Progenitor cell of endocrine pancreas (in vitro differentiated cells): ENCODE measurements at places on chromosomes 1 and 21. TPM values are rescaled to one million over a fixed set of nuclear protein-coding genes. Genes with fewer than 3 reads are reported as not detected.
A peak's percentile ranks its signal among the peaks of the same experiment; 100 is the strongest.

PLEKHG5 gene
- total RNA-seq, result 72.3 and 77.0 TPM in 2 replicates

CA6 gene
- total RNA-seq, result not detected in 2 replicates

LCE3D gene
- not detected in 2 replicates for total RNA-seq

PAX7 gene
- not detected in 2 replicates for total RNA-seq

DNA sequence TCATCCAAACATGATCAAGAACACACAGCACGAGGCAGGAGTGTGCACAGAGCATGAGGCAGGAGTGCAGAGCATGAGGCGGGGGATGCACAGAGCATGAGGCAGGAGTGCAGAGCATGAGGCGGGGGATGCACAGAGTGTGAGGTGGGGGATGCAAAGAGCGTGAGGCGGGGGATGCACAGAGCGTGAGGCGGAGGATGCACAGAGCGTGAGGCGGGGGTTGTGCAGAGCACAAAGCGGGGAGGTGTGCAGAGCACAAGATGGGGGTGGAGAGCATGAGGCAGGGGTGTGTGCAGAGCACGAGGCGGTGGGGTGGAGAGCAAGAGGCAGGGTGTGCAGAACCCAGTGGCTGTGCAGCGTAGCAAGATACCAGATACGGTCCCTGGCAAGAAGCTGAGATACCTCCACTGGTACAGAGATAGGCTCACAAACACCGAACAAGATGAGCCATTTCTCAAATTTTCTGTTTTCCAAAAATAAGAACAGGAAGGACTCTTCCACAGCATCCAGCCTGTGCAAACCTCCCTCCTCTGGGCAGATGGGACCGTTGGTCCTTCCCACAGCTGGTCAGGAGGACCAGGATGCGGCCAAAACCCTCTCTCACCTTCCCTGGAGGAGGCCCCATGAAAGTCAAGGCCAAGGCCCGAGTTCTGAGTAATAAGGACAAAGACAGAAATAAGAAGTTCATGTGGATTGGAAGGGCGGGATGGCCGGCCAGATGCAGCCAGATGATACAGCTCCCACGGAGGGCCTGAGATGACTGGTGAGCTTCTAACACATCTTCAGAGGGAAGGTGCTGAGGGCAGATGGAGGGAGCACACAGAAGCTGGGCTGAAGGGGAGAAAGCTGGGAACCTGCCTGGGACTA, 12.0 kb downstream of the SPATC1L start:
- H3K36me3 ChIP-seq, result peaks cover 13% of the 10 kb centered on the region
- H3K4me3 ChIP-seq, result no peak overlapping the region
- no peaks in the 10 kb centered on the region for H3K4me1 ChIP-seq
- peak overlapping the region; percentile 41 for H3K27ac ChIP-seq
- H3K27me3 ChIP-seq, result no peaks in the 10 kb centered on the region

- DNase-seq, result no peak
- peaks cover 3% of the 10 kb centered on the region for H3K27me3 ChIP-seq
- peaks cover 2% of the 10 kb centered on the region for H3K4me1 ChIP-seq
- no peak overlapping the region for H3K4me3 ChIP-seq
Measured at GRCh38 chr1:108704496-108704895, 8.2 kb upstream of the FNDC7 start.

- DNase-seq, result no peak
- H3K36me3 ChIP-seq, result peaks cover 22% of the 10 kb centered on the region
- H3K4me3 ChIP-seq, result peak overlapping the region; percentile 86
Measured at GRCh38 chr1:67429011-67429527, 1.1 kb downstream of the SERBP1 start.

DNA sequence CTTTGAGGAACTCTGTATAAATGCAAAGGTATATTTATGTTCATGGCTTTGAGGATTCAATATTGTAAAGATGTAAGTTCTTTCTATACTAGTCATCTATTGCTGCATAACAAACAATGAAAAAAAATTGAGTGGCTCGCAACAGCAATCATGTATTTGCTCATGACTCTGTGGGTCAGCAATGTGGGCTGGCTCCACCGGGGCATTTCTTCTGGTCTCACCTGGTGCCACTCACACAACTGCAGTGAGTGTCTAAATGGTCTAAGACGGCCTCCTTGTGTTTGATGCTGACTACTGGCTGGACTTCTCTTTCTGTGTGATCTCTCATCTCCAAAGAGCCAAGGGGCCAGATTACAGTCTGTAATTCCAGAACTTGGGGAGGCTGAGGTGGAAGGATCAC, 45.1 kb upstream of the EXO1 start:
- H3K36me3 ChIP-seq, result no peaks in the 10 kb centered on the region
- no peak overlapping the region for H3K4me3 ChIP-seq
- H3K27me3 ChIP-seq, result peaks cover 16% of the 10 kb centered on the region
- peak overlapping the region; percentile 2 for H3K27ac ChIP-seq
- H3K4me1 ChIP-seq, result no peaks in the 10 kb centered on the region

DNA sequence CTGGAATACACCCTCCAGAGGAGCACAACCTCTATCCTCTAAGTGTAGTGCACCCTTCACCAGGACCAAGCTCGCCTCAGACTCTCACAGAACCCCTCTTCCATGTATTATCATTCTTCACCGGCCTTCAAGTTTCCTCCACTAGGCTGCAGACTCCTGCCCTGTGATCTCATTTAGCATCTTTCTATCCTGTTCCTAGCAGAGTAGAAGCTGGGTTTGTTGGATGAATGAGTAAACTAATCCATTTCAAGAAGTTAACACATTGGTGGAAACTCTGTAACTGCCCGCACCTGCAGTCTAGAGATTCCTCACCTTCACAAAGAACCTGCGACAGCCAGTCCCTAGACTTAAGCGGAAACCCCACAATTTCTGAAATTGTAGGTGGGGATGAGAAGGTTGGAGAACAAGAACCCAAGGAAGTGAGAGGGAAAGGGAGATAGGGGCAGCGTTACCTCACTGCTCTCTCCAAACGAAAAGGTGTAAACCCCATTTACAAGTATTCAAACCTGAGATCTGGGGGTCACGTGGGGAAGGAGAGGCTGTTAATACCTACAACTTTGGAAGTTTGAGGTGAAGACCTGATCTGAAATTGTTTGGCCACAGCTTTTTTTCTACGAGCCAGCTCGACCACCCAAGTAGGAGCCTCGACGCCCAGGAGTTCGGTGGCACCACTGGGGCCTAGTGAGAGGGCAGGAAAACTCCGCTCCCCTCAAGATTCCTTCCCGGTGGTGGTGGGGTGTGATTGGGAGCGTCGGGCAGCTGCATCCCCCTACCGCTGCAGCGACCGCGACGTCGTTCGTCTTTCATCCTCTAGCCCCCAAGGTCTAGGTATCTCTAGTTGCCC, 1.2 kb downstream of the PTPN14 start:
- no peaks in the 10 kb centered on the region for H3K27me3 ChIP-seq
- no peaks in the 10 kb centered on the region for H3K36me3 ChIP-seq
- H3K4me1 ChIP-seq, result peaks cover 43% of the 10 kb centered on the region
- H3K27ac ChIP-seq, result peak overlapping the region; percentile 99
- H3K4me3 ChIP-seq, result peak overlapping the region; percentile 84

DNA sequence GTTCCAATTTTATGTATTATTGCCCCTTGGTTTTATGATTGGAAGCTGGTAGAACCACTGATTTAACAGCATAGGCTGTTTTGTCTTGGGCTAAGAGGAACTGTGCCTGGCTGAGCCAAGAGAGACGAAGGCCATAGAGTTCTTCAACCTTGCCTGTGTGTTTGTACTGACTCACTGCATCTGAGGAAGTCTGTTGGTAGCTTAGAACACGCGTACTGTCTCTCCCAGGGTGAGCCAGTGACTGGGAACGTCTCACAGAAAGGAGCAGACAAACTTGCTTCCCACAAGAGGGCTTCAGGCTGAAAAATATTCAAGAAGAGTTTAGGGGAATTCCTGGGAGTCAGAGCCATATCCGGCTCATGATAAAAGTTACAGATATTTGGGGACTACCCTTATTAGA, 14.9 kb downstream of the TMEM51 start:
- H3K27me3 ChIP-seq, result no peaks in the 10 kb centered on the region
- peaks cover 5% of the 10 kb centered on the region for H3K4me1 ChIP-seq

DNA sequence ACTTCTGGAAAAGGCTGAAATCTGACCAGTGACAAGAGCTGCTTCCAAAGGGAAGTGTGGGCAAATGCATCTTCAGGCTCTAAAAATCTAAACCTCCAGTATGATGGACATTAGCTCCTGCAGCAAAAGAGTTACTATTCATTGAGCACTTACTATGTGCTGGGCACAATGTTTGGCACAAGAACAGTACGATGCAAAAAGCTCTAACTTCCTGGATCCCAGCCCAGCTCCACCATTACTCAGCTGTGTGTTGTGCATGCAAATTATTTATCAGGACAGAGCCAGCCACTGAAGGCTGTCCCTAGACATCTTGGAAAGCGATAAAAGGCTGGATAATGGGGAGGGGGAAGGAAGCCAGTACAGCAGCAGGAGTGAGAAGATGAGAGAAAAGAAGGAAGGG, 143.5 kb downstream of the ELAVL4 start:
- no peak overlapping the region for H3K4me3 ChIP-seq
- H3K27me3 ChIP-seq, result peaks cover 25% of the 10 kb centered on the region
- H3K4me1 ChIP-seq, result peaks cover 8% of the 10 kb centered on the region
- no peak for DNase-seq
- H3K36me3 ChIP-seq, result no peaks in the 10 kb centered on the region

DNA sequence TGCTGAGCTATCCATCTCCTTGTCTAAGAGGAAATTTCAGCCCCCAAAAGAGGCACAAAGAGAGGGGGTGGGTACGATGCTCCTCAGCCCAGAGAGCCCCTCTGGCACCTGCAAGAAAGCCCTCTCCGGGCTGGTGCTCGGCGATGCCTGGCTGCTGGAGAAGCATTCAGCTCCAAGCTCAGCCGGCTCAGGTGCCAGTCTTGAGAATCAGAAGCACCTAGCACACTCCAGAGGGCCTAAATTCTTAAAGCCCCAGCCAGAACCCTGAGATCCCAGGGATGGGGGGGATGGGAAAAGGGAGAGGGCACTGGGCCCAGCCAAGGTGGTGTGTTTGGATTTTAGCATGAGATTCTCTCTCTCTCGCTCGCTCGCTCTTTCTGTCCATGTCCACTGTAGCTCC, 2.9 kb downstream of the GRIK3 start:
- no peak overlapping the region for H3K4me3 ChIP-seq
- peaks cover 82% of the 10 kb centered on the region for H3K27me3 ChIP-seq
- no peak overlapping the region for H3K27ac ChIP-seq
- H3K36me3 ChIP-seq, result no peaks in the 10 kb centered on the region
- peaks cover 4% of the 10 kb centered on the region for H3K4me1 ChIP-seq
